ENCODE measurements at places on chromosomes 6 and 20. TPM values are rescaled to one million over a fixed set of nuclear protein-coding genes. Genes with fewer than 3 reads are reported as not detected.

Gene SLC12A5
- total RNA-seq, result 1.9 TPM

Gene SLA2
- total RNA-seq, result 0.20 TPM

- H3K27ac ChIP-seq, result no peak overlapping the region
- H3K36me3 ChIP-seq, result no peaks in the 10 kb centered on the region
- H3K4me1 ChIP-seq, result peaks cover 15% of the 10 kb centered on the region
Measured at GRCh38 chr6:31918069-31918720, 9.3 kb upstream of the C2 start.

GRCh38 chr20:843912-844311 lies 10.4 kb downstream of the FAM110A start:
- no peaks in the 10 kb centered on the region for H3K36me3 ChIP-seq
- DNase-seq, result no peak
- no peak overlapping the region for H3K27ac ChIP-seq
- no peaks in the 10 kb centered on the region for H3K27me3 ChIP-seq

- peaks cover 19% of the 10 kb centered on the region for H3K4me1 ChIP-seq
- H3K27me3 ChIP-seq, result no peaks in the 10 kb centered on the region
- H3K27ac ChIP-seq, result no peak overlapping the region
- no peaks in the 10 kb centered on the region for H3K36me3 ChIP-seq
- H3K4me3 ChIP-seq, result no peak overlapping the region
Measured at GRCh38 chr20:53899351-53900167, 170.8 kb downstream of the BCAS1 start.

GRCh38 chr6:55941702-55942101 lies 66.3 kb upstream of the BMP5 start:
- no peak overlapping the region for H3K27ac ChIP-seq
- no peaks in the 10 kb centered on the region for H3K36me3 ChIP-seq
- H3K4me3 ChIP-seq, result no peak overlapping the region
- H3K27me3 ChIP-seq, result no peaks in the 10 kb centered on the region
- H3K4me1 ChIP-seq, result no peaks in the 10 kb centered on the region

- no peaks in the 10 kb centered on the region for H3K4me1 ChIP-seq
- no peaks in the 10 kb centered on the region for H3K36me3 ChIP-seq
- H3K4me3 ChIP-seq, result no peak overlapping the region
Measured at GRCh38 chr20:14093652-14094051, 98.3 kb downstream of the MACROD2 start.

GRCh38 chr6:42259841-42260395 lies 42.3 kb upstream of the MRPS10 start:
- no peaks in the 10 kb centered on the region for H3K27me3 ChIP-seq
- H3K4me3 ChIP-seq, result no peak overlapping the region
- H3K36me3 ChIP-seq, result no peaks in the 10 kb centered on the region
- no peak for DNase-seq
